ENCODE measurements at places on chromosomes 12 and 14.

DNA sequence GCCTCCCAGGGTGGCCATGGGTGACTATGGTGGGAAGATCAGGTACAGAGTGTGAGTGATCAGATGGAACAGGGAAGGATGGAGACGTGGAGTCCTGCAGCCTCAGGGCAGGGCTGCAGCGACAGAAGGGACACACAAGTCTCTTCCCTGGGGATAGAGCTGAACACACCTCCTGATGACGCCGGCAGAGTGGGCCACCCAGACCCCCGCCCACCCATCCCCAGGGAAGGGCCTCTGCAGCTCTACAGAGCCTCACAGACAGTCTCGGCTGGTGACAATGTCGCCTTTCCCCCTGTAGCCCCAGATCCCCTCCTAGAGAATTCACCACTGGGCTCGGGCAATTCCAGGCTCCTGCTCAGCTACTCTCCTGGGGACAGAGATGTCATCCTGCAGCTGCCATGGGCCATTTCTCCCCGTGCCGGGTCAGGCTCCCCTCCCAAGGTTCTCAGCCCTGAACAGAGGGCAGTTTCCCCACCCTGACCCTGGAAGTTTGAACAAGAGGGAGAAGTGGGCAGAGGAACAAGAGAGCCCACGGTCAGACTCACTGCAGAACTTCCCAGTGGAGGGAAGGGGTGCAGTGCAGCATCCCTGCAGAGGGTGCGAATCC lies 115.7 kb downstream of the NCOR2 start:
- DNase-seq: no peak

DNA sequence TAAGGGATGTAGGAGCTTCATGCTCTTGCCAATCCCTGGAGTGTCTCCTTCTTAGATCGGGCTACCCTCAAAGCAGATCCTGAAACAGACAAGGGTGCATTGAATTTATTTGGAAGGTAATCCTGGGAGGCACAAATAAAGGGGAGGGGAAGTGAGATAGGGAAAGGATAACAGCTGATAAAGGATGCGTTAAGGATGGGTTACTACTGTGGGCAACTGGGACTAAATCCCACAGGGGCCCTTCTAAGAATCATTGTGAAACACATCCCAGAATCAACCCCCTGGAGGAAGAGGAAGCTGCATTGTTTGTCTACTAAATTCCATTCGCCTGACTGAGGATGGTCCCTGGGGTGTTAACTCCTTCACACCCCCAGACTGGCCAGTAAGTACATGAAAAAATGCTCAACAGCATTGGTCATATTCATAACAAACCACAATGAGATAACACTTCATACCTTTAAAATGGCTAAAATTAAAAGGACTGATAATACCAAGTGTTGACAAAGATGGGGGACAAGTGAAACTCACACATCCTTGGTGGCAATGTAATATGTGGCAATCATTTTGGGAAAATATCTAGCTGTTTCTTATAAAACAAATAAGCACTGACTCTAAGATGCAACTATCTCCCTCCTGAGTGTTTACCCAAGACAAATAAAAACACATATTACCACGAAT lies 37.0 kb upstream of the CMKLR1 start:
- DNase-seq: no peak

DNA sequence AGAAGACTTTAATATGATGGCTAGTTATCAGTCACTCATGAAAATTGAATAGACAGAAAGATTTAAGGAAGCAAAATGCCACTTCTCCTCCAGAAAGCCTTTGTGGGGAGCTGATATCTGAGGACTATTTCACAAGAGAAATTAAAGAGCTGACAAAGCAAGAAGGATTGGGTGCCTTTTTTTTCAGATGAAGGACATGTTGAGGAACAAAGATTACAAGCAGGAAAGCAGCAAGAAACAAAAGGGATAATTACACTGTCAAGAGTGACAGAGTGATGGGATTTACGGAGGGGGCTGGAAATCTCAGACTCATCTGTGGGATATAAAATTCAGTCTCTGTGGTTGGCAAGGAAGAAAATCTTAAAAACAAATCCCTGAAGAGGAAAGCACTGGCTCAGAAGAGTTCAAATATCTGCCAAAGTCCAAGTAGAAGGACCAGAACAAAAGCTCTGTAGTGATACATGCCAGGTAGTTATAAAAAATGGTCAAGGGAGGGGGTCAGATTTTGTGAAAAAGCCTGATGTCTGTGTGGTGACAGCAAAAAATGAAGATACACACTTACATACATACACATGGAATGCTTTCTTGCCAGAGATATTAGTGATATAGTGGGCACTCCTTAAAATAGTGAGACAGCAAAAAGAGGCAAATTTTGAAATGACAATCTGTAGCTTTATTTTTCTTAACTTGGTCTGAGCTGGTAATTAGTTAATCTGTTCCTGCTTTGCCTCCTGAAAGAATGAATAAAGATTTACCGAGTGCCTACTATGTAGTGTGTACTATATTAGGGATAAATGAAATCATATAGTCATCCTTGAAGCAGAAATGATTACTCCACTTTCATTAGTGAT lies 62.9 kb downstream of the EPS8 start:
- DNase-seq: no peak

- DNase-seq: no peak
Observed at GRCh38 chr12:86712425-86712843, 456.2 kb upstream of the MGAT4C start.

- peak; percentile 9 for DNase-seq
Observed at GRCh38 chr14:58637391-58638230, at the start of gene DACT1. Gene DACT1 (plus strand): TSS chr14:58637962. CDS start chr14:58638203, 241 bp downstream.

DNA sequence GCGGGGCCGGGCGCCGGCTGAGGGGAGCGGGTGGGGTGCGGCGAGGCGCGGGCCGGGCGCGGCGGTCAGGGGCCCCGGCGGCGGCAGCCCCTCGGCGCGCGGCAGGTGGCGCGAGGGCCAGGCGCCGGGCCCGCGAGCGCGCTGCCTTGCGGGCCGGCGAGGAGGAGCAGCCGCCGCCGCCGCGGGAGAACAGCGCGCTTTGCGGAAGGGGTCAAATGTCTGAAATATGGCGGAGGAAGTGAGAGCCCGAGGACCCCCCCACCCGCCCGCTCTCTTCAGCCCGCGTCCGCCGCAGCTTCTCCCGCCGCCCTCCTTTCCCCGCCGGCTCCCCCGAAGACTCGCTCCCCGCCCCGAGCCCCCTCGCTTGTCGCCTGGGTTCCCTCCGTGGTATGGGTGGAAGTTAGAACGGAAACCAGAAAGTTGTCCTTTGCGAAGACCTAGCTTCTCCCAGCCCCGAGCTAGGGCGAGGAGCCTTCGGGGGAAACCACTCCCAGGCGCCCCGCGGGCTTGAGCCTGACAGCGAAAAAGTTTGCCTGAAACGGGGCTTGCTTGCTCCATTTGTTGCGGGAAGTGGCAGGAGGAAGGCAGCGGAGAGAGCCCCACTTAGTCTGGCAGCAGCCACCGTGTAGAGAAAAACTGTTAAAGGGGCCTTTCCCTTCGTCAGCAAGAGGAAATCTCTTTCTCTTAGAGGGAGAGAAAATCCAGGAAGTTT lies 551 bp downstream of the RAP1B start:
- peak; percentile 31 for DNase-seq

GRCh38 chr12:92075425-92075914 lies 70.2 kb downstream of the BTG1 start:
- no peak for DNase-seq

DNA sequence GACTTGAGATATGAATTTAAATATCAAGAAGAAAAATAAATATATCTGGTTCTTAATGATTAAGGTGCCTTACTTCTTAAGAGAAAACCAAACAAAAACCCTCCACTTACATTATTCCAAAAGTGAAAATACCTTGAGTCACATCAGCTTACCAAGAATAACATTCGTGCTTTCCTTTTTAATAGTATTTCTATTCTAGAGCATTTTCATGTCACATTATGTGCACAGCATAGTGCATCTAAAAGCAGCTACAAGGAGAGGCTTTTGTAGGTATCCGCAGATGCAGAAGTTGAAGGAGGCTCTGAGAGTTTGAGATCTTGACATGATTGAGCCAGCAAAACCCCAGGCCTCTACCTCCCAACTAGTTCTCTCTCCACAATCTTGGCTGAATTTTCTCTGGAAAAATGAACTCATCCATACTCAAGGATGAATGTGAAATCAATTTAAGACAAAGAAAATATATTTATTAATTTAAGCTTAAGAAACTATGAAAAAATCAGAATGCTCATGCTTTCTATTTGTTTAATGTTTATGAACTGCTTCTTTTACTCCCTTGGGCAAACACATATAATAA lies 275.0 kb downstream of the AKAP6 start:
- no peak for DNase-seq

GRCh38 chr14:96730386-96730785 lies 66.8 kb upstream of the VRK1 start:
- DNase-seq: no peak

GRCh38 chr12:6336079-6336888 lies 5.6 kb downstream of the TNFRSF1A start:
- no peak for DNase-seq

DNA sequence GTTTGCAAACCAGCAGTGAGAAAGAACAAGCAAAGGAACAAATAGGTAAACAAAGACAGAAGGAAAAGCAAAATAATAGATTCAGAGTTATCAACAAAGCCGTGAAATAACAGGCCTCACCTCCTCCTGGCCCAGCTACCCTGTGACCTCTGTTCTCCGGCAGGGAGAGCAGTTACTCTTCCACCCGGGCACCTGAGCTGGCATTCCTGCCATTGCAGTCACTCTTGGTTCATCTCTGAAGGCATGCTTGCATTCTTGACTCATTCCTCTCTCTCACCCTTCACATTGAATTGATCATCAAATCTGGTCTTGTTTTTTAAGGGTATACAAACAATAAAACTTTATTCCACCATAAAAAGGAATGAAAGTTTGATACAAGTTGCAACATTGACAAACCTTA lies 95.1 kb downstream of the TTC8 start:
- no peak for DNase-seq

Measured in stimulated activated CD8-positive, alpha-beta memory T cell treated with anti-CD3 and anti-CD28 coated beads, Interleukin-4, amount 100 ng/mL, for 1 hour (primary cell).